ENCODE measurements at places on chromosomes 3 and 15.

DNA sequence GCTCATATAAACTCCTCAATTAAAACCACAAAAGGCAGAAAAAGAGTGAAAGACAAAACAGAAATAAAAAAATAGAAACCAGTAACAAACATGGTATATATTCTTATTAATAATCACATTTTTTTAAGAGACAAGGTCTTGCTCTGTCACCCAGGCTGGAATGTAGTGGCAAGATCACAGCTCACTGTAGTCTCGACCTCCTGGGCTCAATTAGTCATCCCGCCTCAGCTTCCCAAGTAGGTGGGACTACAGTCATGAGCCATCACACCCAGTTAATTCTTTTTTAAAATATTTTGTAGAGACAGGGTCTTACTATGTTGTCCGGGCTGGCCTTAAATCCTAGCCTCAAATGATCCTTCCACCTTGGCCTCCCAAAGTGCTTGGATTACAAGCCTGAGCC is 37.1 kb downstream of the FAM240A start:
- no peak for DNase-seq

DNA sequence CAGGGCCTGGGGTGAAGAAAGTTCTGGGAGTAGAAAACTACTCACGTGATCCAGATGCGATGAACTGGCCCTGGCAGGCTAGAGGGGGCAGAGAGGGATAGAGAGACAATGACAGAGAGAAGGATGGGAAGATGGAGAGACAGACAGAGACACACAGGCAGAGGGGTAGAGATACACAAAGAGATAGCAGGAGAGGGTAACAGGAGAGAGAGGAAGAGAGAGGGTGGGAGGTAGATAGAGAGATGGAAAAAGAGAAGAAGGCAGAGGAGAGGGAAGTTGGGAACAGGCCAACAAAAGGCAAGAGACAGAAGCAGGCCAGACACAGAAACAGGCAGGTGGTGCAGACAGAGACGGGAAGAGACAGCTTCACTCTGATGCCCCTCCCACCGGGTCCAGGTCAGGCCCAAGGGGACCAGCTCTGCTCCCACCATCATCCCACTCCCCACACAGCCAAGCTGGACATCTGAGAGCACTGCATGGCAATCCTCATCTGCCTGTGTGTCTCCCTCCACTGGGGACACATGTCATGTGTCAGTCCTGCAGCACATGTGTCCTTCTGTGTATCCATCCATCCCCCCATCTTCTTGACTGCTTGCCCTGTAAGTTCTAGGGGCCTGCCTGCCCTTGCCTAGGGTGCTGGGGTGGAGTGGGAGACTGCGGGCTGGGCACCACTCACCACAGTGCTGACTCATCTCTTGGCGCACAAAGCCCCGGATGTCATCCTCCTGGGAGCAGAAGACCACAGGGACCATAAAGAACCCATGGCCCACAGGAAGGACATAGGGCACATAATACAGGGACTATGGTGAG is 2.2 kb upstream of the UCN2 start:
- DNase-seq: no peak

- DNase-seq: no peak
These were observed 673.7 kb downstream of the FHIT start for GRCh38 chr3:60577601-60578000.

DNA sequence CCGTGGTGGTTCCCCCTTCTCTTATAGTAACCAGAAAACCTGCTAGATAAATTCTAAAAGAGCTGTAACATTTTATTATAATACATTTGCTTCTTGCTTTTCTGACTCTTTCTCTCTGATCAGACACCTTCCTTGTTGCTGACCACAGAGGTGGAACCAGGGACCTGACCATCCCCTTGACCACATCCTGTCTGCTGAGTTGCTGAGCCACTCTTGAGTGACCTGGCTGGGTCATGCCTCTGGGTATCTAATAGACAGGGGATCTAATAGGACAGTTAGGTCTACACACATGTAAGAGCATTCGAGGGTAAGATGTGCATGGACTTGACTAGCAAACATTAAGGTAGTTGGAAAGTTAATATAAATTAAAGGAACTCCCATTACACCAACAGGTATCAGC is 22.8 kb upstream of the TRIM59 start:
- no peak for DNase-seq

GRCh38 chr3:53288214-53288613 is 32.4 kb upstream of the TKT start:
- DNase-seq: no peak

DNA sequence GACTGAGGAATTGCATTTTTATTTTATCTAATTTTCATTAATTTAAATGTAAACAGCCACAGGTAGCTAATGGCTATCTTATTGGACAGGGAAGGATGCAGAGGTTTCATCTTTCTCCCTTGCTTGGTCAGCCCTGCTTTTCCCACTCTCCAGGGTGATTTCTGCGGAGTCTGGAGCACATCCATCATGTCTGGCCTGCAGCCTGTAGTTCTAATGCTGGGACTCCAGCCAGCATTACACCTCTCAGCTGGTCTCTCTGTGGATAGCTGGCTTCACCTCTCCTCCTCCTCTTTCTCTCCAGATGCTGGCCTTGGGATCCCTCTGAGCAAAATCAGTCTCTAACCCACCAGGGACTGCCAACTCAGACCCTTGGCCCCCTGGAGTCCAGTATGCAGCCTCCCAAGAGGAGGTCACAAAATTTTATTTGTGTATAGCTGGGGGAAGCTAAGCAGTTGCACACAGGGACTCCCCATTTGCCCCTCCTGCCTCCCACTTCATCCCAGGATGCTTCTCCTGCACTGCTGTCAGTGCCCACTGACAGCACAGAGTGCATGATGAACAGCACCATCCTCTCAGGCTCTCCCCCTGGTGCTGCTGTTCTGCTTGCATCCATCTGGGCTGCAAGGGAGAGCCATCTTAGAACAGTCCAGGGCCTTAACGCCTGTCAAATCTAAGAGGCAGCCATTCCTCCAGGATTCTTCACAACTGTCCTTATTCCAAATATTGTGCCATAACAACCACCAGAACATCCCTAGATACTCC is 1.7 kb downstream of the BFSP2 start:
- no peak for DNase-seq

- DNase-seq: no peak
These were observed 12.8 kb upstream of the PDCD7 start for GRCh38 chr15:65146438-65146837.

GRCh38 chr3:150169330-150169940 is 198.7 kb upstream of the PFN2 start:
- no peak for DNase-seq

- no peak for DNase-seq
These were observed 1.4 kb downstream of the WDR76 start for GRCh38 chr15:43828061-43828657.

DNA sequence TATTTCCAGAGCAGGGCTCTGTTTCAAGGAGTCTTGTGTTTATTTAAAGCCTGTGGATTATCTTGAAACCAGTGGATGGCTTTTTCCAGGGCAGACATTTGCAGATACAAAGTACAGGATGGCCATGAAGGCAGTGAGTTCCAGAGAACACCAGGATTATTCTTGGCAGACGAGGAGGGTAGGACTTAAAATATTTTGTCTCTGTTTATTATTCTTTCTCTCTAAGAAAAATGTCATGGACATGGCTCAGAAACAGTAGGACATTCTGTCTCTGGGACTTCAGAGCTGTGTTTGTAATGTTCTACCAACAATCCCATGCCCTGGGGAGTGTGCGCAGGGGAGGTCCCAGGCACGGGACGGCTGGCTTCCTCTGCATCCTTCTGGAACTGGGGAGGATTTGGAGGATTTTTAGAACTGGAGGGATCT is 125.9 kb downstream of the ATP10A start:
- DNase-seq: no peak

GRCh38 chr3:8884630-8885290 is 78.5 kb downstream of the RAD18 start:
- DNase-seq: no peak

DNA sequence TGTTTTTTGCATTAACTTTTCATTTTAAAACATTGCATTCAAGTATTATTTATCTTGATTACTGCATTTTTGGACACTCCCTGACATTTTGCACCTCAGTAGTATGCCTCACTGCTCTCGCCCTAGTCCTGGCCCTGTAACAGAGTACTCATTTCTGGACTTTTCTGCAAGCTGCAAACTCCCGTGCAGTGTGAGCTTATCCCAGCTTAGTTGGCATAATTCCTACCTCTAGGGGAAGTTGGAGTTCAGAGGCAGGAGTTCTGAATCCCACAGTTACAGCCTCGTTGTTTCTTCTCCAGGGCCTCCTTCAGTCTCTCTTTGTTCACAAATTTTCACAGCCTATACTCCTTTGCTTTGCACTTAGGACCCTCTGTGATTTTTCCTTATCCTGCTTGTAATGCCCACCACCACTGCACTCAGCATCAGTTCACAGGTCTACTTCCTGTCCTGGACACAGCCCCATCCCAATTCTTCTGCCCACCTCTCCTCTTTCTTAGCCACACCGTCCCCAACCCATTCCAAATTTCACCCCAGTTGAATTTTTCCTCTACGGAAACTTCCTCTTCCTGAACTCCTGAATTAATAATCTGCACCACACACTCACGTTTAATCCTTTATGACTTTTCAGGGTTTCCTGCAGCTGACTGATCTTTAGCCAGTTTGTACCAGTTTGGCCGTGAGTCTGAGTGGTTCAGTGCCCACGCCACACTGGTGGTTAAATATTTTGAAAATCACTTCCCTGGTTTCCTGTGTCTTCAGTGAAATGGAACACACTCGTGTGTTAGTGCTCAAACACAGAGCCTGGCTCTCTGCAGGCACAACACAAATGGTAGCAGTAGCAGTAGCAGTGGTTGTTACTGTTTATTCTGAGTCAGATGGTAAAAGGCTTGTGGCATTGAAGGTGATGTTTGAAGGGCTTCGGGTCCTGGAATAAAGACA is 6.3 kb upstream of the CTSH start:
- peak; percentile 7 for DNase-seq

- no peak for DNase-seq
These were observed 204.6 kb upstream of the STRIT1 start for GRCh38 chr3:155497930-155498647.

DNA sequence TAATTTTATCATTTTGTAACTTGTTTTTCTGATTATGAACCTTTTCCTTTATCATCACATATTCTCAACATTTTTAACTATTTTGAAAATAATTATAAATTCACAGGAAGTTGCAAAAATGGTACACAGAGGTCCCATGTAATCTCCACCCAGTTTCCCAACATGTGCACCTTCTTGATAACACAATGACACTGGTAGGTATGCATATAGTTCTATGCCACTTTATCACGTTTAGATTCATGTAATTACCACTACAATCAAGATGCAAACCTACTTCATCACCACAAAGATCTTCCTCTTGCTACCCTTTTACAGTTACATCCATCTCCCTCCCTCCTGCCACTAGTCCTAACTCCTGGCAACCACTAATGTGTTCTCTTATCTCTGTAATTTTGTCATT is 413.9 kb downstream of the SHQ1 start:
- no peak for DNase-seq

- no peak for DNase-seq
These were observed 9.3 kb downstream of the MSL2 start for GRCh38 chr3:136186846-136187245.

GRCh38 chr3:132659000-132659364 is 627 bp downstream of the ACAD11 start:
- DNase-seq: peak; percentile 37

DNA sequence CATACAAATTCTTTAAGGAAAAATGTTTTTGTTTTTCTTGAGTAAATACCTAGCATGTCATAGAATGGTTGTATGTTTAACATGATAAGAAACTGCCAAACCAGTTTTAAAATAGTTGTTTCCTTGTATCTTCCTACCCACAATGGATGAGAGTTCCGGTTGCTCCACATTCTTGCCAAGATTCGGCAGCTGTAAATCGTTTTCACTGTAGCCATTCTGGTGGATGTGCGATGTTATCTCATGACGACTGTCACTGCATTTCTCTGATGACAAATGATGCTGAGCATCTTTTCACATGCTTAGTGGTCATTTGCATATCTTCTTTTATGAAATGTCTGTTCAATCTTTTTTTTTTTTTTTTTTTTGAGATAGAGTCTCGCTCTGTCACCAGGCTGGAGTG is 36.6 kb upstream of the SH3GL3 start:
- peak; percentile 56 for DNase-seq

DNA sequence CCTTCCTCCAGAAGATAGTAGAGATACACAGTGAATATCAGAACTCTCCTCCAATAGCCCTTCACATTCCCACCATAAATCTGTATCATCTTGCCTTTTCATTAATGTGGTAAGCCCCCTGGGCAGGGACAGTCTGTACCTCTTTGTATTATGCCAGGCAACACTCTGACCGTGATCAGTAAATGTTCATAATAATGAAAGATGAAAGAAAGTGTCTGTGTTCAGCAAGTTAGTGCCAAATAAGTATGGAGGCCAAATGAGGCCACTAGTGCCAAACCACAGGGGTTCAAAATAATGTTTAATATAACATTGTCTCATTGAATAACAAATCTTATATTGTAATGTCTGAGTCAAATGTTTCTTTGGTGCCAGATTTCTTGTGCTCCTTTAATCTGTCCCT is 104.3 kb downstream of the CMSS1 start:
- DNase-seq: no peak

GRCh38 chr15:68012911-68013310 is 41.2 kb upstream of the PIAS1 start:
- no peak for DNase-seq

GRCh38 chr15:49436751-49437150 is 13.7 kb downstream of the FGF7 start:
- no peak for DNase-seq

GRCh38 chr3:187314176-187314575 is 22.6 kb upstream of the MASP1 start:
- DNase-seq: no peak

- DNase-seq: no peak
These were observed 326.1 kb downstream of the SATB1 start for GRCh38 chr3:18098960-18099587.
